NB4 (cell line): ENCODE measurements at places on chromosomes 6 and 20.

DNA sequence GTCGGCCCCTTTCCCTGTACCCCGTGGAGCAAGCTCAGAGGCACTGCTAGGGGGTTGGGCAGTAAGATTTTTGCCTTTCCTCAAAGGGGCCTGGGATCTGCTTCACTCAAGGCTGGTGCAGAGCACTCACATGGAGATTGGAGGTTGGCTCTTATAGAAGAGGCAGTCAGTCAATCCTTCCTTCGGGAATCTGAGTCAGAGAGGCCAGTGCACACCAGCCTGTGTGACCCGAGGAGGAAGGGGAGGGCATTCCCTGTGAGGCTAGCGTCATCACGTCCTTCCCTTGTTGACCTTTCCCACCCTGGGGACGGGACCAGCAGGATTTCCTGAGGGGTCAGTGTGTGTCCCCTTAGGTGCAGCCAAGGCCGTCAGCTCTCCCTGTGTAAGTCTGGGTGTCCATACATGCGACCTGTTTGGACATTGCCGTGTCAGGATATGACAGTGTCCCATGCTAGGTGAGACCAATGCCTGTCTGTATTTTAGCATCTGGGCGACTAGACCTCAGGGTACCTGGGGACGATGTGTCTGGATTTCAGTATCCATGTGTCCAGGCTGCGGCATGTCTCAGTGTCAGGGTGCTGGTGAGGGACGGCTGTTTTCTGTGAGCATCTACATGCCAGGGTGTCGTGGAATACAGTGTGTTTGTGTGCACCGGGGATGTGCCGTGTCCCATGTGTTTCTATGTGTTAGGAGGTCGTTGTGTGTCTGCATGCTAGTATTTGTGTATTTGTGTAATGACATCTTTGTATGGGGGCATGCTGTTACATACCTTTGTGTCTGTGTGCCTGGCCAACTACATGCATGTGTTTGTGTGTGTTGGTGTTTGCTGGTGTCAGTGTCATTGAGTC, 2.8 kb upstream of the ZNF512B start:
- no peak for DNase-seq

DNA sequence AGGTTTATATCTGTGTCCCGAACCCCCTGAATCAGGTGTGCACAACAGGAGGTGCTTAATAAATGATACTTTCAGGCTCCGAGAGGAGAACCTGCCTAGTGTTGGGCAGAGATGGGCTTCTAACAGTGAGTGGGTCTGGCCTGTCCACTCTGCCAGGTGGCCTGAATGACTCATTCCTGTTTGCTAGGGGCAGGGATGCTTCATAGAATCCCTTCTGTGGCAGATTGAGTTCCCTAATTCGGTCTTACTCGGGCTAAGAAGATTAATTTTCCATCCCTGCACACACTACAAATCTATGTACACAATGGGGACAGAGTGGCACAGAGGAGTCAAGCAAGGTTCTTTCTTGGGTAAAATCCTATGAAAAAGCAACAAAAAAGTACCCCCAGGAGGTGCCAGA, 19.8 kb downstream of the SDC4 start:
- DNase-seq = no peak

- DNase-seq = no peak
These were observed 2.7 kb downstream of the SLC17A2 start for GRCh38 chr6:25927756-25928216.

- no peak for DNase-seq
These were observed 38.8 kb downstream of the SUMO4 start for GRCh38 chr6:149438855-149439254.

DNA sequence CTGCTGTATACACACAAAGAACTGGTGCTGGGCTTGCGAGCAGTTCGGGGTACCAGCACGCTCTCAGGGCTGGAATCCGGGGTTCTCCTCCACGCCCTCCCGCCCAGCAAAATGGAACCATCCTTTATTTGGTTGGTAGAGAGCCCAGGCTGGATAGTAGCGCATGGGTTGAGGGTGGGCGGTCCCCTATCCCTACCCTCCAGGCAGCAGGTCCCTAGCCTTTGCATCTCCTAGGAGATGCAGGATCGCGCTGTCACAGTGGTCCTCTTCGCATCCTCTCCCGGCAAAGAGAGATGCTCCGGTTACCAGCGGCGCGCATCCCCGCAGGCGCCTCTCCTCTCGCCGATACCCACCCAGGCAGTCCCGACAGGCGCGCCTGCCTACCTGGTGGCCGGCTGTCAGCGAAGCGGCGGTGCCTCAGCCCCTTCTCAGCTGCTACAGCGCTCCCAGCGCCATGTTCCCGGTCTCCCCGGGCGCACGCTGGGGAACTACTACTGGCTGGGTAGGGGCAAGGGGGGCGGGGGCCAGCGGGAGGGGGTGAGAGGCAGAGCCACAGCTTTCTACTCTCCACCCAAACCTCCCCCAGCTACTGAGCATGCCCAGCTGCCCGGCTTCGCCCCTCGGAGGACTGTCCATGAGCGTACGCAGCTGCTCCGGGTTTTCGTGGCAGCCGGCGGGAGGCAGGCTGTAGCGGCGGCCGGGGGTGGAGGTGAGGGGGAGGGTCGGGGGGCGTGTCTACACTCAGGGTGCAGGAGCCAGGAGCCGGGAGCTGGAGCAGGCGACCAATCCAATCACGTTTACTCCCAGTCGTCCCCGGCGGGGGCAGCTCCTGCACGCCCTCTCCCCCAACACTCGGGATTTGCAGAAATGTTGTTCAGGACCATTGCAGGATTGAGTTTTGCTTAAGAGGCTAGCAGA, at the start of gene PAK5:
PAK5 (minus strand) TSS at position 699 of the 918 bp plus-strand sequence. CDS start 194,748 bp downstream, outside the sequence.
- DNase-seq = no peak
